CD4-positive, alpha-beta T cell treated with Interleukin-15 for 4 hours (primary cell): ENCODE measurements at places on chromosomes 6 and 20.
A peak's percentile ranks its signal among the peaks of the same experiment; 100 is the strongest.

- no peak for DNase-seq
Measured at GRCh38 chr6:2542101-2542857, 208.4 kb downstream of the MYLK4 start.

DNA sequence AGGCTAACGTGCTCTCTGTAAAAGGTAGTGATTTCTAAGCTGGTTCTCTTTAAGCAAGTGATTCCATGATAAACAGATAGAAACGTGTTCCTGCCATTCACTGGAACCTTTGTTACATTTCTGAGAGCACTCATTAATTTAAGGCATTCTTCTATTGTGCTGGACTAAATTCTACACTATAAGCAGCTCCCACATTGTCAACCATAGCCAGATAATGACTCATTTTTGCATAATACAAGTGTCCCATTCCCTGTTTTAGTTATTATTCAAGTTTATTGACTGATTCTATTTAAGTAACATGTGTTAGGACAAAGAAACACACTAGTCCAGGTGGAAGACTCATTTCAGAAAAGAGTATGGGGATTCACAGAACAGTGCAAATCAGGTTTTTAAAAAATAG lies 13.5 kb upstream of the XRN2 start:
- DNase-seq = no peak

GRCh38 chr6:42372699-42373098 lies 79.0 kb downstream of the TRERF1 start:
- no peak for DNase-seq

GRCh38 chr6:12836009-12836408 lies 119.4 kb downstream of the PHACTR1 start:
- DNase-seq = no peak

GRCh38 chr20:38877483-38877882 lies 48.7 kb upstream of the FAM83D start:
- DNase-seq = no peak

DNA sequence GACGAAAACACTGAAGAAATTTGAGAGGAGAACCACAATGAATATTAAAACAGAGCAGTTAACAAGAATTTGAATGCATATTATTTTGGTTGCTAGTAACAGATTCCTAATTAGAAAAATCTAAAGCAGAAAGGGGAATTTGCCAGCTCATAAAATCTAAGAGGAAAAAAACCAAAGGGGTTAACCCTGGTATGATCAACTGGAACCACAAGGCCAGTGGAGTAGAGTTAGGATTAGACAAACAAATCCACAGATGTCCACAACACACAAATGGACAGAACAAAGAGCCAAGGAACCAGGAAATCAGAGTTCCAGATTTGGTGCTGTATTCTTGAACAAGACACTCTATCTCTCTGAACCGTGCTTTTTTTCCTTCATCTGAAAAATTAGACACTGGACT lies 195.0 kb downstream of the TASP1 start:
- DNase-seq = no peak

DNA sequence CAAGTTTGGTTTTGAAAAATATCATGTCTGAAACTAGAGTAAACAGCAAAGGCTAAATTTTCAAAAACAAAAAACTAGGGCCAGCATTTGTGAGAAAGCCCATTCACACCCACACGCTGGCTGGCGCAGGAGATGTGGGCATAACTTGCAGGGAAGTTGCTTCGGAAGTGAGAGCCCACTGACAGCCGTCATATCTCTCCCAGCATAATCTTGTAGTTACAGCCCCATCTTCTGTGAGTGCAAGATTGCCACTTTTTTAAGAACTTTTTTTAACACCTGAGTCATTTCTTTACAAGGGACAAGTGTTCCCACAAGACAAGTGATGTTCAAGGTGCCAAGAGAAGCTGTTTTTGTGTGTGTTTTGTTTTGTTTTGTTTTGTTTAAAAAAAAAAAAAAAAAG lies 212.5 kb upstream of the CNR1 start:
- no peak for DNase-seq

- DNase-seq = no peak
Measured at GRCh38 chr6:48747040-48747439, 636.0 kb upstream of the PTCHD4 start.

GRCh38 chr6:4606821-4607704 lies 169.1 kb upstream of the CDYL start:
- no peak for DNase-seq

DNA sequence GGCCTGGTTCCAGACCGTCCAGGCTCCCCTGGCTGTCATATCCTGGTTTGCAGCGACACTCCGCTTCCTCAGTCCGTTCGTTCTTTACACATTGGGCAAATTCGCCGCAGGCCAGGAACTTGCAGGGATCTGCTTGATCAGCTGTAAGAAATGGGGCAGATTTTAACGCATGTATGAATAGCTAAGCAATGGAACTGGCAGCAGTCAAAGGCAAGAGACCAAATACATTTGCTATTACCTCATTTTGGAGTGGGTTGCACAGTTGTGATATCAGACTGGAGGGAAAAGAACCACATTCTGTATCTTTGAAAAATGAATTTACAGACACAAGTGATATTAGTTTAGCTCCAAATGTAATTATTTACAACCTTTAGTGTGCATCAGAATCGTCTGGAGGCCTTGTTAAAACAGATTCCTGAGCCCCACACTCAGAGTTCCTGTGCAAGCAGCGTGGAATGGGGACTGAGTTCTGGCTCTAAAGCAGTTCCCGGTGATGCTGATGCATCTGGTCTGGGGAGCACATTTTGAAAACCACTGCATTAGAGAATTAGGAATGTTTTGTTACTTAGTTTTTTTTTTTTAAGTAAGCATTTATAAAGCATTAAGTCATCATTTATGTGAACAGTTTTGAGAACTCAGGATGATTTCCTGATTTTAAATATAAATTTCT lies 141.3 kb downstream of the IMPG1 start:
- DNase-seq = no peak

DNA sequence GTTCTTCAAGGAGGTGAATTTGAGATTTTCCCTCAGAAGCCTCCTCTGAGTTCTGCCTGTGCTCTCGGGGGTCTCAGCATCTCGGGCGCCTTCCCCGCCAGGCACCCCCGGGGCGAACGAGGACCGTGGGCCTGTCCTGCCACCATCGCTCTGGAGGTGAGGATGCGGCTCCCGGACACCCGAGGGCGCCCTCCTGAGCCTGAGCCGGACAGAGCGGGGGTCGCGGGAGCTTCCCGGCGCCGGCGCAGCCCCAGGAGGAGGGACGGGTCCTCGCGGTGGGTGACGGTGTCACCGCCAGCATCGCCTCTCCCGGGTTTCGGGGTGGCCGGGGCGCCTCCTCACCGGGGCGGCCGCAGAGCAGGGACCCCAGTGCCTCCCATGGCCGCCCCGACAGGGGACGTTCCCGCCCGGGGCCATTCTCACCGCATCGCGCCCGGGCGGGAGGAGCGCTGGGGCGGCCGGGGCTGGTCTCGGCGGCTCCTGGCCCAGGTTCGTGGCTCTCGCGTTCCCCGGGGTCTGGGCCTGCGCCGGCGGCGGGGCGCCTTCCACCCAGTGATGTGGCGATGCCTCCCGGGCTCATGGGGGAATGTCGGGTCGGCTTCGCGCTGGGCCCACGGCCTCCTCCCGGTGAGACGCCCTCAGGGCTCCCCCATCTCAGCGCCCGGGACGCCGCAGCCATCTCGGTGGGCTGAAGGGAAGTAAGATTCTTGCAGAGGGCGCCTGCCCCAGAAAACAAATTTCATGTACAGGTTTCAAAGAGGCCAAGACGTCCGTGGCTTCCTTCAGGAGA lies 210.5 kb downstream of the ERMARD start:
- DNase-seq = no peak

DNA sequence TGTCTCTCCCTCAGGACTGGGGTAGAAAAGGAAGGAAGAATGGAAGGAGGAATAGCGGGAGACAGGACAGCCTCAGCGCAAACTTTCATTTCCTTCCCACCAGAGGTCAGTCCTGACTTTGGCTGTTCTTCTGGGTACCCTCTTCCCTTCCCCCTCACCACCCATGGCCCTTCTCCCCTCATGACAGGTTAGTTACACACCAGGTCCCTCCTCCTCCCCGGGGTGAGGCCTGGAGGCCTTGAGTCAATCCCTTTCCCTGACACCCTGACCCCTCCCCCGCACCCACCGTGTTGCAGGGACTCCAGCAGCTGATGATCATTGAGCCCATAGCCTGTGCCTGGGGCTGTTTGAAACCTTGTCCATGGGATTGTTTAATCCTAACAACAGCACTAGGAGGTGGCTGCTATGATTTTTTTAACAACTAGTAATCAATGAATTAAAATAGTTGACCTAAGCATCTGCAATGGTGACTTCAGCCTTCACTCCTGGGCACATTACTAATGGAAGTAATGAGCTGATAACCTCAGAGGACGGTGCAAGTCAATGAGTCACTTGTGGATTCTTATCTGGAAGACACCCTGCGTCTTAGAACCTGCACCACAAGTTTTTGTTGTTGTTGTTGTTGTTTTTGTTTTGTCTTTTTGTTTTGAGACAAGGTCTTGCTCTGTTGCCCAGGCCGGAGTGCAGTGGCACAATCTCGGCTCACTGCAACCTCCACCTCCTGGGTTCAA lies 46.6 kb upstream of the CCDC167 start:
- no peak for DNase-seq

DNA sequence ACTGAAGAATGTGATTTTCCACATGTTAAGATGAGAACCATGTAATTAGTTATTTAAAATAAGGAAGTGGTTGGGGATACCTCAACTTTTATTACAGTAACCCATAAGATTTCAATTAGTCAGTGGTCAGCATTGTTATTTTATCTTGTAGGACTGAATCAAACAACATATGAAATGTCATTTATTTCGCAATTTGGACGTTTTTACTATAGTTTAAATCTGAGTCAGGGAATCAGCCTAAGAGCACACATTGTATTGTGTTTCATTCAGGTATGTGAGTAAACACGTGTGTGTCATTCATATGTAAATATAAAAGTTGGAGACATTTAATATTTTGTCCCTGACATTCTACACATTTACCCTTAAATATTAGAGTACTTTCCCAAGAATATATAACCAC lies 1418.7 kb downstream of the GRIK2 start:
- DNase-seq = no peak

DNA sequence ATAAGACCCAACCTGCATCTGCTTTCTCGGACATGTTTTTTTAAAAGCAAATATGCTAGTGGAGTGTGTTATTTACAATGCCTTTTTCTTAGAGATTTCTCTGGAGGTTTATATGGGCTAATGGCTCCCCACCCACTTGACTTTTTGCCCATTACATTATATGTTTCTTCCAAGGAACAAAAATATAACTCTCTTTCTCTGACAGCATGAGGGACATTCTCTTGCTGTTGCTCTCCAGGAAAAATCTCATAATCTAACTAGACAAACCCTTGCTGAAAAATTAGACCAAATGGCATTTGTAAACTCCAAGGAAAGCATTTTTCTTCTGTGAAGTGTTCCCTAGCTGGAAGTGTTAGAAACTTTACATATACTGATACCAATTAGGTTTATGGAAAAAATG lies 213.7 kb downstream of the PRL start:
- no peak for DNase-seq

DNA sequence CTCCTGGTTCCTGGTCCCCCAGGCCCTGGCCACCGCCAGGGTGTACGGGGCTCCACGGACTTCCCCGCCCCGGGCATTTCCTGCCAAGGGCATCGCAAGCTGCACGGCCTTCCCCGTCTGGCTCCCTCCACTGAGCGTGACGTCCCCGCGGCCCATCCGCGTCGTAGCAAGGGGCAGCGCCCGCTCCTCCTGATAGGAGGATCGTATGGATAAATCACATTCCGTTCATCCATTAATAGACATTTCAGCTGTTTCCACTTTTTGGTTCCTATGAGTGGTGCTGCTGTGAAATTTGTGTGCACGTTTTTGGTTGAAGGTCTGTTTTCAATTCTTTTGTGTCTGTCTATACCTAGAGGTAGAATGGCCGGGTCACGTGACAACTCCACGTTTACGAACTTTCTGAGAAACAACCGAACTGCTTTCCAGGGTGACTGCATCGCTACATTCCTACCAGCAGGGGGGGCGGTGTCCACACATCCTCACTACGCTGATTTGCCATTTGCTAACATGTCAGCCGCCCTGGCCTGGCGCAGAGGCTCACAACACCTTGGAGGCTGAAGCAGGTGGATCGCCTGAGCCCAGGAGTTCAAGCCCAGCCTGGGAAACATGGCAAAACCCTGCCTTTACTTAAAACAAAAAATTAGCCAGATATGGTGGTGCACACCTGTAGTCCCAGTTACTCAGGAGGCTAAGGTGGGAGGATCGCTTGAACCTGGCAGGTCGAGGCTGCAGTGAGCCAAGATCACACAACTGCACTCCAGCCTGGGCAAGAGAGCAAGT lies 37.7 kb downstream of the KCNQ2 start:
- DNase-seq = peak; percentile 79

DNA sequence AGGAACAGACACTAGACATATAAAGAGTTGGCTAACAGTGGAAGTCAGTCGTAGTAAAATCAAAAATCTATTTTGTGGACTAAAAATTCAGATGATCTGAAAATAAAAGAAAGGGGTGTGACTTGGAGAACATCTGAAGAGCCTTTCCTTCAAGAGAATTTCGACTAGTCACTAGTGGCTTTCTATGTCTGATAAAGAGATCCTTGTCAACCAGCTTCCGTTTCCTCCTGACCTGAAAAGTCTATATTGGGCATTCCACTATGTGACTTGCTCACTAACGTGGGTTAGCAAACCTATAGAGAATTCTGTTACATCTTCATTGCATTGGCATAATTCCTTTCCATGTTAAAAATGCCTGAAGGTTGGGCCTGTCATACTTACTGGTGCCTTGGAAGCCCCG lies 25.9 kb downstream of the TRAF3IP2 start:
- no peak for DNase-seq

DNA sequence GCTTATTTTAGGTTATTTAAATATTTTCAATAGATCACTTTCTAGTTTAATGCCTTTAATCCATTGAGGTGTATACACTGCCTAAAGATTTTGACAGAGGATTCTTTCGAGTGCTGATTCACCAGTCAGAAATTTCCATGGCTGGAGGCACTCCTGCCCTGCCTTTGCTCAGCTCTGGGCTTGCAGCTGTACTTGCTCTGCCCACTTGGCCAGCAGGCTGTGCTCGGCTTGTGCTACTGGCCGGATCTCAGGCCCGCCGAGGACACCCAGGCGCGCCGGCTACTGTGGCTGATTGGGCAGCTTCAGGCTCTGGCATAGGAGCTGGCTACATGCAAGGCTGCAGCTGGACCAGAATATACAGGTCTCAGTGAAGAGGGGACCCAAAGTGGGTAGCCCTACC lies 675.1 kb upstream of the MMS22L start:
- no peak for DNase-seq

DNA sequence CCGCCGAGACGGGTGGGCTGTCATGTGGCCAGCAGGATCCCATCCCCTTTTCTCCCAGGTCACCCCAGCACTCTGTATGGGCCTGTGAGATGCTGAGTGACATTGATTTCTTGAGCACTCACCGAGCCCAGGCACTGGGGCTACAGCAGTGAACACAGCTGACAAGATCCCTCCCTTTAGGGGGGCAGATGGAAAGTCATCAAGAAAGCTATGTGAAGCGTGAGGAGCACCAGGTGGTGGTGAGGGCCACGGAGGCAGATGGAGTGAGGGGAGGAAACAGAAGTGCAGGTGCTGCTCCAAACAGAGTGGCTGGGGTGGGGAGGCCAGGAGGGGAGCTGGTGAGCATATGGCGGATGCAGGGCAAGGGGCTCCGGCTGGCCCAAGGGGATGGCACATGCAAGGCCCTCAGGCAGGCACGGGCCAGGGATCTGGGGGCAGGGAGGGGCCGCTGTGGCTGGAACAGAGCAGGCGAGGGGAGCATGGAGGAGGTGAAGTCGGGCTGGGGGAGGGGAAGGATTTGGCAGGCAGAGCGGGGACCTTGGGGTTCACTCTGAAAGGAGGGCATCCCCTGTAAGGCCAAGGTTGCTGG lies 184.0 kb downstream of the BMP7 start:
- no peak for DNase-seq
